Fibroblast of skin of back (primary cell): ENCODE measurements at places on chromosomes 2 and 18.
A peak's percentile ranks its signal among the peaks of the same experiment; 100 is the strongest.

DNA sequence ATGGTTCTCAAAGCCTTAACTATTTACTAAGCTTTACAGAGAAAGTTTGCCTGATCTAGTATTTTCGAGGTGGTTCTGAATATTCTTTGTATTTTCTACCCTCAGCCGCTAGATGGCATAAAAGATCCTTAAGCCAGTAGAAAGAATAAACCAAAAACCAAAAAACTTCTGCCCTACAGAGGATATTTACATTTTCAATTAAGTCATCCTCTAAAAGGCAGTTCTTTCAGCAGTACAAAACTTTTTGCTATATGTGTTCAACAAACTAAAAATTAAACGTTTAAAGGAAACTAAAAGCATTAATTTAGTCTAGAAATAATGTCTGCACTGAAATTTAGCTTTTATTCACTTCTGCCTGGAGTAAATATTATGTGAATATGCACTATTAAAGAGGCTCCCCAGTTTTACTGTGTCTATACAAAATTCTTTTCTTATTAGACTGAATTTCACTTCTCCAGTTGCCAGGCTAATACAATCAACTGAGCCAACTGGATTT, 297.5 kb downstream of the PIEZO2 start:
- peak; percentile 61 for DNase-seq

GRCh38 chr2:178796079-178796677, 11.0 kb downstream of the TTN start:
- DNase-seq = peak; percentile 37

DNA sequence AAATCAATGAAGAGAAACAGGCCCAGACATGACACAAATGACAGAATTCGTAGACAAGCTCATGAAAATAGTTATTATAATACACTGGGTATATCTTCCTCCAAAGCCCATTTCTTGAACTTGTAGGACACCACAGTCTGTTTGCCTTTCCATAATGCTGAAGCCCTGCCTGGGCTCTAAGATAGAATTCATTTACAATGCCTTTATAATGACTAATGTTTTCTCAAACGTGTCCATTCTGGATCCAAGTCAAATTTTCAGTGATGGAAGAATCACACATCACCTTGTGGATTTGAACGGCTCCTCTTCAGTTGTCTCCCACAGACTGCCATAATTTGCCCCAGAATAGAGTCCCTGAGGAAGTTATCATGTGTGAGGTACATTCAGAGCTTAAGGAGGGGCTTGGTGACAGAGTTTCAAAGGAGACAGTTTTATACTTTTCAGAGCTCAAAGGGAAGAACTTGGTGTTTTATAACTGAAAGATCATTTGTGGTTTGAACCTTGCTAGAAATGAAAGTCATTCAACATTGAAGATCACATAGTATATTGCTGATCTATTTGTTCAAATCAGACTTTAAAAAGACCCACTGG, 38.2 kb downstream of the CASP8 start:
- DNase-seq = peak; percentile 53

GRCh38 chr2:160694631-160695030, 201.0 kb upstream of the RBMS1 start:
- DNase-seq = no peak

DNA sequence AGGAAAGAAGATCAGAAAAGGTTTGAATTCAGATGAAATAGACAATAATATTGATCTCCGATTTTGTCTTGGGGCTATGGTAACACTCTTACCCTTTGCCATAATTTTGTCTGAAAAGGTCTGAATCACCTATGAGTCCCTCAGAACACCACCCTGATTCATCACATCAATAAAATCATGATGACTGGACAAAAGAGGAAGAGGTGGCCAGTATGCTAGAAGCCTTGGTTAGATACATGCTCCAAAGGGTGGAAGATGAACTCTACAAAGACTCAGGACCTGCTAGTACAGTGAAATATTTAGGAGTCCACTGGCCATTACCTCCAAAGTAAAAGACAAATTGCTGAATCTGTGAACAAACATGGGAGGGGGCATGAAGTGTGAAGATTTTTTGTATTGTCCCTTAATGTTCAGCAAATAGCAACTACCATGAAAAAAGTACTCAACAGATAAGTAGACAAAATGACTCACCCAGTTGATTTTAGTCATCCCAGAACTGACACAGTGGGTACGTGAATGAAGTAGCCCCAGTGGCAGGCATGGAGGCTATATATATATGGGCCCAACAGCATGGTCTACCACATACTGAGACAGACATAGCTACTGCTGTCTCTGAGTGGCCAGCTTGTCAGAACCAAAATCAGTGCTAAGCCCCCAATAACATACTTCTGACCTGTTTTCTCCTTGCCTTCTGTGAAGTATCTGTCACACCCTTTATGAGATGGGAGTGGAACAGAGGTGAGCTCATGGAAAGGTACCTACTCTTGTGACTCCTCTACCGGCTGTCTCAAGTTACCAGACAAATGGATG, 36.5 kb upstream of the GLS start:
- peak; percentile 82 for DNase-seq

- DNase-seq = peak; percentile 34
These were observed 8.9 kb downstream of the STAM2 start for GRCh38 chr2:152166633-152167032.

DNA sequence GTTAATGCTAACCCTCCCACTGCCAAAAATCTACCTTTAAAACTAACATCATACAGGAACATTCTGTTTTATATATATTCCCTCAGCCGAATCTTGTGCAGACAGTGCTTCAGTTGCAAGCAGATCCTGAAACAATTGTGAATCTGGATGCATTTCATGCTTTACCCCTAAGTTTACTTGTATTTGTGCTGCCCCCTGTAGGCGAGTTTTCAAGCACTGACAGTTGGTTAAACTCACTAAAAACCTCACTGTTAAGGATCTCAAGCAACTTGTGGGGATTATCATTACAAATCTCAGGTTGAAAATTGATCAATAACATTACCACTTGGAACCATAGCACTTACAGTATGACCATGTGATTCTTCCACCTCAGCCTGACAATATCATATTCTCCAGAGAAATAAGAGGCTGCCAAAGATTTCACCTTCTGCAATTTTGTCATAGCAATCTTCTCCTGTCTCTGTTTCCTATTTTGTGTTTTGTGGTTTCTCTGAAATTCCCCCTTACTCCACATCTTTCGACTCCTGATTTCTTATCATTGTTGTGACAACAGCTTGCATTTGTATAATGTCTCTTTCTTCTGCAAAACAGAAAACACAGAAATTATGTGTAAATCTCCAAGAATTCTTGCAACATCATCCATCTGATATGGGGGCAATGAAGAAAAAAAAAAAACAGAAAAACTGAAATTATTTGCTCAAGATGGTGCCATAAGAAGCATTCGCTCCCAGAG, 354.6 kb upstream of the SETBP1 start:
- DNase-seq = peak; percentile 63

GRCh38 chr18:62061821-62062478, 124.9 kb downstream of the PIGN start:
- no peak for DNase-seq

- DNase-seq = no peak
These were observed 14.1 kb downstream of the CTDP1 start for GRCh38 chr18:79693561-79694205.

GRCh38 chr2:180823546-180824141, 156.8 kb upstream of the UBE2E3 start:
- peak; percentile 76 for DNase-seq

GRCh38 chr18:24567199-24567598, 106.8 kb downstream of the HRH4 start:
- DNase-seq = peak; percentile 70

DNA sequence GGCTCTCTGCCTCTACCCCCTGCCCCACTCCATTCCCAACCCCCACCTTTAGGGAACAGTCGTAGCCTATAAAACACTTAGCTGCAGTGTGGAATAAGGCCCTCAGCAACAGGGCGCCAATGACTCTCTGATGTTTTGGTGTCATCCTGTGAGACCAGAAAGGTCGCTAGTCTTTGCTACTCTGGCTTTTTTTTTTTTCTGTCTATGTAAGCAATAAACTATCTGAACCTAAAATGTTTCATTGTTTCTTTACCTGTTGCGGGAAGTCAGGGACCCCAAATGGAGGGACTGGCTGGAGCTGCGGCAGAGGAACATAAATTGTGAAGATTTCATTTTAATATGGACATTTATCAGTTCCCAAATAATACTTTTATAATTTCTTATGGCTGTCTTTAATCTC, 154.6 kb downstream of the COPS8 start:
- DNase-seq = no peak

DNA sequence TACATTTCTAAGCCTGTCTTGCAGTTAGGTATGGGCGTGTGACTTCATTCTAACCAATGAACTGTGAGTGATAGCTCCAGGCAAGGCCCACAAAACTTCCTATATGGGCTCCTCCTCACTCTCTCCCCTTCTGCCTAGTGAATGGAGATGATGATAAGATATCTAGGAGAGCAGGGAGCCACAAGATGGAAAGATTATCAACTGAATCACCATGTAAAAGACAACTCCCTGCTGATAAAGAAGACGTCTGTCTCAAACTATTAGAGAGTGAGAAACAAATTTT, 237.1 kb downstream of the GPD2 start:
- no peak for DNase-seq

DNA sequence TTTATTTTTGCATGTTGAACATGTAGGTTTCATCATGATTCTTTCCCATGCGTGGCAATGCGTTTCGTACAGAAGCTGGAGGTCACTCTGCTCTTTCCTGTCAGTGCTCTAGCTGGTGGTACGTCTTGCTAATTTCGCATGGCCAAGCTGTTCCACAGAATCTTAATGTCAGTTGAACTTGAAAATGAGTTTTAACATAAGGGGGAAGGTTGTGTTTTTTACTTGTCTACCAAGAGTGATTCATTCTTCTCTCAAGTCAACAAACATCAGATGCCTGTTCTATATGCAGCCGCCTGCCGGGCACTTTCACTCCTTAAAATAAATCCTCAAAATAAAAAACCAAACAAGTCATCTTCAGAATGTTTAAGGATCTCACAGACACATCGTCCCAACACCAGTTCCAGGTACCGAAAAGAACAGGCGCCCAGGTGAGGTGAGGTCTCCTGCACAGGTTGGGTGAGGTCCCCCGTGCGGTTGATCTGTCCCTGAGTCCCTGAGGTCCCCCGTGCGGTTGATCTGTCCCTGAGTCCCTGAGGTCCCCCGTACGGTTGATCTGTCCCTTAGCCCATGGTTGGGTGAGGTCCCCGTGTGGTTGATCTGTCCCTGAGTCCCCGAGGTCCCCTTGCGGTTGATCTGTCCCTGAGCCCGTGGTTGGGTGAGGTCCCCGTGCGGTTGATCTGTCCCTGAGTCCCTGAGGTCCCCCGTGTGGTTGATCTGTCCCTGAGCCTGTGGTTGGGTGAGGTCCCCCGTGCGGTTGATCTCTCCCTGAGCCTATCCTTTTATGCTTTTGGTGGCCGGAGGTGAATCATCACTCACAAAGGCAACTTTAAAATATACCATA, 57.0 kb upstream of the KCNG2 start:
- DNase-seq = no peak

DNA sequence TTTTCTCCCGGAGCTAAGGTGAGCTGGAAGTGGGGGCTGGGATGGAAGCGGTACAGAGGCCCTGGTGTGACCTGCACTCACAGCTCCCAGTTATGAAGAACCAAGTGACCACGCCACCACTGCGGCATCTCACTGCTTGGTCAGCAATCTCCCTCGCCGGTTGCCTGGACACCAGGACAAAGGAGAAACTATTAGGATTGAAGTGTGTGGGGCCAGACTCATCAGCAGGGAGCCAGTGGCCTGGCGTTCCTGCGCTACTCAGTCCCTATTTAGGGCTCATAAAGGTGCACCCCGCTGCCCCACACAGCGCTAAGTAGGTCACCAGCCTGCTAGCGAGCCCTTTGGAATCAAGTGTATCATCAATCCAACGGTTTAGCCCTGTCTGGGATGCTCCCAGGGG, 82.9 kb downstream of the ZCCHC2 start:
- DNase-seq = no peak

DNA sequence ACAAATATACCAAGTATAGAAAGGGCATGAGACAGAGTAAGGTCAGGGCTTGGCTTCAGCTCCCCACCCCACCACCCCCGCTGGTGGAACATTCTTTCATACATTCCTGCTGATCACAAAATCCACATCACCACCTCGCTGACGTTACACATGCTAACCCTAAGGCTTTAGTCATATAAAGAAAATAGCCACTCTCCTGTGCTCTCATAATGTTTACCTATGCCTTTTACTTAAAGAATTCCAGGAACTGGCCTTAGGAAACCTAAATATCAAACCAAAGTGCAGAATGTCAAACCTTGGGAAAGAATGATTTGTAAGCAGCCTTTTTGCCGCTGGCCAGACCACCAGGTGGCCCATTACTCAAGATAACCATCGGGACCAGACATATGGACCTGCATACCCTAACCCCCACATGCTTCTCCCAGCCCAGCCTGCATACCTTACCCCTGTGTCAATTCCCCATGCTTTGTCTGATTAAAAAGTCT, 136.3 kb upstream of the SLC39A10 start:
- peak; percentile 95 for DNase-seq

- no peak for DNase-seq
These were observed 2.2 kb downstream of the TWIST2 start for GRCh38 chr2:238850091-238850490.

- DNase-seq = no peak
These were observed 30.0 kb upstream of the TWSG1 start for GRCh38 chr18:9304388-9305070.

DNA sequence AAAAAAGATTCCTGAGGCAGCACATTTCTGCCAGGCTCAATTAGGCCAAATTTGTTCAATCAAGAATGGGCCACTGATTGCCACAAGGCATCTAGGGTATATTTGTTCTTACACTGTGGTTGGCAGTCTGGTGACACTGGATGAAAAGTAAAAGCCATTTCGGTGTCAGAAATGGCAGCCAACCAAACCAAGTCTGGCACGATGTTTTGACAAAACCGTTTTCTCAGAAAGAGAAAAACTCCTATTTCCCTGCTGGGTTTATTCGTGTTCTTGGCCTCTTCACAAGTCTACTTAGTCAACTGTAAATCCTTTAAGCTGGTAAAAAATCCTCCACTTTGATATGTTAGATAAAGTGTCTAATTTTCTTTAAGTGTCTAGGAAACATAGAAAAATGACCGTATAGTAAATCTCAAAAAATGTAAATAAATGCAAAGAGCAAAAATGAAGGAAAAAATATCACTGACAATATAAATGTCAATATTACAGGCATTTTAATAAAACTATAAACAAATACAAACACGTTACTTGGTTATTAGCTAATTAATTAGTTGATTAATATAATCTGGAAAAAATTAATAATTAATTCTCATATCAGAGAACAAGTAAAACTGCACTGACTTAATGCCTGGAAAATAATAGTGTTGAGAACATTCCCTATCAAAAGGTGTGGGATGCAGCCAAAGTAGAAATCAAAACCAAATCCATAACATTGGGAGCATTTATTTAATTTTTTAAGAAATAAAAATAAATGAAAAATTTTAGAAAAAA, 182.0 kb upstream of the ZNF804A start:
- DNase-seq = no peak

DNA sequence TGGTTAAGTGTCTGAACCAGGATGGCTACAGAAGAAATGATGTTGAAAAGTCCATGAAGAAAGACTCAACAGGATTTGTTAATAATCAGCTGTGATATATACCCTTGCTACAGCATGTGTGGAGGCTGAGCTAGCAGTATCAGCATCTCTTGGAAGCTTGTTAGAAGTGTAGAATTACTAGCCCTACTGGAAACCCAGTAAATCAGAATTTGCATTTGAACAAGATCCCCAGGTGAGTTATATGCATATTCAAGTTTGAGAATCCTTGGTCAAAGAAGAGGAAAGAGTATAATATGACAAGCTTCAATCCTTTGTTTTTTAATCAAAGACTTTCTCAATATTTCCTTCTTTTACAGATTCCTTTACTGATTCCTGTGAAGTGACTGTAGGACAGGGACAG, 109.0 kb upstream of the KCNJ3 start:
- DNase-seq = no peak

- no peak for DNase-seq
These were observed 199.3 kb upstream of the HDAC4 start for GRCh38 chr2:239600001-239600593.
